ENCODE measurements at places on chromosomes 11 and 22.

DNA sequence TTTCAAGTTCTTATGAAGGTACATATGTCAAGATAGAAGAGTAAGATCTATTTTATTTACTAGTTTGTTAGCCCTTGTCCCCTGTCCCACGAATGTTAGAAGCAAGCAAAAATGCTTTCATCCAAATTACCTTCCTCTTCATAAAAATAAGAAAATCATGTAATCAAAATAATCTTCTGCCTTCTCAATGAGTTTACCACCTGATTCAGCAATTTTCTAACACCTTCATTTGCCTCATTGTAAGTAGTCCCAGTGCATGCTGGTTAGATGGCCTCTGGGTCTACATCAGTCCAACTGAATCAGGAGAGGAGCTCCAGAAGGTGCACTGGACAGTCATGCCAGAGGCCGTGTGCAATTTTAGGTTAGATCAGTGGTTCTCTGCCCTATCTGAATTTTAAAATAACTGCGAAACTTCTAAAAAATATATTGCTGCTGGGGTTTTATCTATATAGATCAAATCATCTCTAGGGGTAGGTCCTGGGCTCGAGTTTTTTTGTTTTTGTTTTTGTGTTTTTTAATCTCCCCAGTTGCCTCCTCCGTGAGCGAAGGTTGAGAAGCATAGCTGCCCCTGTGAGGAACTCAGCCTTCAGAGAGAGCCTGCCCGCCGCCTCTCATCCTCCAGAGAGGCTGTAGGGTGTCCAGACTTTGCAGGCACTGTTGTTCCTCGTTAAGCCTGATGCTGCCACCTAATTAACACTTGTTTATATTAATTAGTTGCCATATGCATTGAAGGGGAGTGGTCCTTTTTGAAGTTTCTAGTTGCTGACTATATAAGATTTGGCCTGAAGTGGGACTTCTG is 32.2 kb downstream of the C22orf31 start:
- no peak for DNase-seq

- DNase-seq: no peak
These were observed 218.8 kb upstream of the B3GAT1 start for GRCh38 chr11:134630861-134631260.

GRCh38 chr11:73625696-73626318 is 20.6 kb upstream of the PLEKHB1 start:
- DNase-seq: peak; percentile 15

DNA sequence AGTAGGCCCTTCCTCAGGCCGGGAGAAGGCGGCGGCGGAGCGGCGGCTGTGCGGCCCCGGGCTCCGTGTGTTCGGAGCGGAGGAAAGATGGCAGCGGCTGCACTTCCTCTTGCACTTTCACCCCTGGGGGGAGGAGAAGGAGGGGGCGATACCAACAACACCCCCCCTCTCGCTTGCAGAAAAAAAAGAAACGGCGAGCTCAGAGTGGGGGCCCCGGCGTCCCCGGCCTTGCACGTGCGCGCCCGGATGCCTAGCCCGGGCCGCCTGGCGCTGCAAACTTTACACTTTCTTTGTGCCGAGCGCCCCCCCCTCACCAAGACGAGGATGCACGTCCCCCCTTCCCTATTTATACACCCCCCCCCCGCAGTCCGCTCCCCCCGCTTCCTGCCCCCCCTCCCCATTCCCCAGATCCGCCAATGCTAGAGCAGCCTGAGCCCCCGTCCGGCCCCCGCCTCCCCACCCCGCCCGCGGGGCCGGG is at the start of gene PATZ1:
TSS of gene PATZ1 (minus strand) at position 92 of the 478 bp plus-strand sequence. CDS start 744 bp downstream, outside the sequence.
- peak; percentile 53 for DNase-seq

DNA sequence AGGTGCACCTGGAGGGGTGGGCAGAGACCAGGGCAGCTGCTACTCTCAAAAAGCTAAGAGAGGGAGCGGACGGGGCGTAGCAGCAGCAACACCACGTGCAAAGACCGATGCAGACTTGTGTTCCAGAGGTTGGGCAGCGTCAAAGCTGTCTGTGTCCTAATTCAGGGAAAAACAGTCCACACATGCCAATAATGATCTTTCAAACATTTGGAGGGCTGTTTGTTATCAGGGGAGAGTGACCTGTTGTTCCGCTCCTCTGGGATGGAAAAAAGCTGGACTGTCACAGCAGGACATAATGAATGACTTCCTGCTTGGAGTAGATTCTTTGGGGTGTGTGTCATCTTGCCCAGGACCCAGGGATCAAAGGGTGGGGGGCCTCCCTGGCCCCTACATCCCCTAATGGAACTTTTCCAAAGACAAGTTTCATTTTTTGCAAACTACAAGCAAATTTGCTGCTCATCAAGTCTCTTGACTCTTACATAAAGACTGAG is 6.2 kb upstream of the FBLN1 start:
- DNase-seq: no peak

GRCh38 chr11:89267660-89268302 is 90.1 kb downstream of the TYR start:
- DNase-seq: no peak

DNA sequence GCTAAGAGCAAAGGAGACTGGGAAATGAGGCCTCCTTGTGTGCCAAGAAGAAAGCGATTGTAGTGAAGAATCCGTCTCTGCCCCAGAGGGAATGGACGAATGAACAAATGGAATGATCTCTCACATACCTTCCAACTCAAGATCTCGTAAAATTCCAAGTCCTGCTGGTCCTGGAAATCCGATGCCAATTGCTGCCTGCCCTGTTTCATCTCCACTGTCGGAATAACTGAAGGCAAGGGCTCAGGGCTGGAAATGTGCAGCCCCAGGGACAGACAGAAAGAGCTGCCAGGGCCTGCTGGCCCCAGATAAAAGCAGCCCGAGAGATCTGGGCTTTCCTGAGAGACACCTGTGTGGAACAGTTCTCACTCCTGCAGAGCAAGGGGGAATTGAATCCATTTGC is 120.9 kb downstream of the MN1 start:
- no peak for DNase-seq

- DNase-seq: no peak
These were observed 97.6 kb downstream of the SLC1A2 start for GRCh38 chr11:35321532-35322317.

GRCh38 chr22:37486224-37486845 is at the start of gene MFNG:
MFNG (minus strand) TSS chr22:37486384; CDS start chr22:37486177, 207 bp downstream.
- peak; percentile 18 for DNase-seq

DNA sequence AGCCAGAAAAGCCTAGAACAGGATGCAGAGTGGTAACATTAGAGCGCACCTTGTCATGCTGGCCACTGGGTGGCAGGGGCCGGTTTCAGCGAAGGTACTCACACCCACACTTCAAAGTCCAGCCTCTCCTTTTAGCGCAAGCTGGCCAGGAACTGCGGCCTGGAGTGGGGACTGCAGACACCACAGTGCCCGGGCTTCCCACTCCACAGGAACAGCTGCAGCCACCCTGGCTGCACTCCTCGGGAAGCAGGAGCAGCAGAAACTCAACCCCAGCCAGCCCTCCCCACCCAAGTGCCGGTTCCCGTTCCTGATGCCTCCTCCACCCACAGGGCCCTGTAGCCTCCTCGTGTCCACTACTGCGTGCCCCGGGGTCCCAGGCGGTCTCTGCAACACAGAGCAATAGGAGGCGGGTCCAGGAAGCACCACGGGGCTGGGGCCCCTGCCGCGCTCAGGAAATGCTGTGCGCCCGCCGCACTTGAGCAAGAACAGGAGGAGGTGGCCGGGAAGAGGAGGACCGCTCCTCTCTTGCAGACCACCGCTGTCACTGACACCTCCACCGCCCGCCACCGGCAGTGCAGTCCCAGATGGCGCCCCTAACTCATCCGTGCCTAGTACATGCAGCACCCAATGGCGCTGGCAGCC is 2.2 kb downstream of the RFPL2 start:
- no peak for DNase-seq

GRCh38 chr11:70742553-70743291 is 344.4 kb downstream of the CTTN start:
- DNase-seq: no peak

DNA sequence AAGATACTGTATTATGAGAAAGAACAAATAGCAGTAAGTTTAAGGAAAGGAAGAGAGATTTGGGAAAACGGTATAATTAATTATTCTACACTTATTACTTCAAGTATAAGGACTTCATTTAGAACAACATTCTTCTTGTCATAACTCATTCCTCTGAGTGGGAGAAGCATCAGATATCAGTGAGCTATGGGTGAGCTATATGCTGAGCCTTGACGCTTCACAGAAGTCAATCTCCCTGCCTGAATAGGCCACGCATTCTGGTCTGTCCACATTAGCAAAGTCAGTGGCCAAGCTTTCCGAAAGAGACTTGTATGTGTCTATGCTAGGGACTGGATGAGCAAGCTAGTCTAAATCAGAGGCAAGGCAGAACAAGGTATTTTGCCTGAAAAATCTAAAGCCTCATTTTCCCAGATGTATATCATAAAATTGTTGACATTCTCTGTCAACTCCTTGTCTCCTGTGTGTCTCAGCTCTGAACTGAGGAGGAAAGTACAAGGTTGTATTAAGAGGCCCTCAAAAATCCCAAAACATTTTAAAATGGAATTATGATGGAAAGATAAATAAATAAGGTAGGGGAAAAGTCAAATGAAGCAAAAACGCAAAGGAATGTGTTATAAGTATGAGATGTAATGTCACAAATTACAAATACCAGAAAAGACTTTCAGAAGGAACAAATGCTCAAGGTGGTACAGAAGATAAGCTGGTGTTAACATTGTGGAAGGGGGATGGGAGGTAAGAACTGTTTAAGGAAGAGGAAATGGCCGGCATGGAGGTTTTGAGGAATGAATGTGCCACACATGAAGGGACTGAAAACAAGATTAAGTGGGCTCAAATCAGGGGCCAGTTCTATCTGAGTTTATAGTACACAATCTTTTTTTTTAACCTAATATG is 1.4 kb downstream of the OR52N2 start:
- no peak for DNase-seq

- DNase-seq: peak; percentile 0
These were observed 71.4 kb downstream of the FANCF start for GRCh38 chr11:22554221-22554620.

All from GM12864 (cell line).